NCI-H1092 treated with DMSO at 0.1 percent for 48 hours (cell line): ENCODE measurements at places on chromosomes 2 and 18.
A peak's percentile ranks its signal among the peaks of the same experiment; 100 is the strongest.

DNA sequence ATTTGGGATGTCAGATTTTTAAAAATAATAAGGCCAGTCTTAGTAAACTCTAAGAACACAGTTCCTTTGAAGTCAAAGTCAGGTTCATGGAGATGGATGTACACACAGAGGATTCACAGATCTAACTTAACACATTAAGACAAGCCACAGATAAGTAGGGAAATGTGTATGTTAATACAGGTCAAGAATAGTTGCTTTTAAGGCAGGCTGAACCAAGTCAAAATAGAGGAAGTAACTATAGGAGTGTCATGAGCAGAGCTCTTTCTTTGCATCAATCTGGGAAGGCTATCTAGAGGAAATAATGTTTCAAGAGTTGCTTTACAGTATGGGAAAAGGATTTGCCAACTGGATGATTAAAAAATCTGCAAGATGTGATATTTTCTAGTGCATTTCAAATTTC, 128.0 kb upstream of the FBXO11 start:
- no peak for DNase-seq

GRCh38 chr2:7612969-7613368, 695.8 kb downstream of the RNF144A start:
- DNase-seq = no peak

DNA sequence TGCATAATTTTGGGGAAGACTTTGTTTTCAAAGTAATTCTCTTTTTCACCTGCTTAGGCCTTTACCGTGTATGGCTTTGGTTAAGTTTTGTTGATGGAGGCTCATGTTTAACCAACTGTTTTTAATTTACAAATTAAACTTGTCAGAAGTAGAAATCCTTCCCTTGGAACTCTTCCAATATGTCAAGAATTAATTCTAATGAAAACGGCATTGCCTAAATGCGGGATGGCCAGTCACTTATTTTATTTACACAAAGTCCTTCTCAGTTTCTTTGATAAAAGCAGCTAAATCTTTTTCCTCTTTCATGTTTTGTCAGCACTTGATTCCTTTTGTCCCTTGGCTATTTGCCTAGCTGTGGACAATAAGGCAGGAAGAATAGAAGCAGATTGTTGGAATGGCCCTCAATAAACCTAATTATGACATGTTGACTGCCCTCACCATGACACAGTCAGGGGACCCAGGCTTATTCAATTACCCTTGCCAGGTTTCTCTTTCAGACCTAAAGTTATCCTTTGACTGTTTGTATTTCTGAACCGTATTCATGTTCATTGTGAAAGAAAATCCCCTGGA, 26.3 kb downstream of the PAX3 start:
- peak; percentile 53 for DNase-seq

GRCh38 chr2:2328848-2329247, 2.2 kb downstream of the MYT1L start:
- peak; percentile 78 for DNase-seq

GRCh38 chr2:69764286-69765095, 22.6 kb downstream of the ANXA4 start:
- DNase-seq = no peak

DNA sequence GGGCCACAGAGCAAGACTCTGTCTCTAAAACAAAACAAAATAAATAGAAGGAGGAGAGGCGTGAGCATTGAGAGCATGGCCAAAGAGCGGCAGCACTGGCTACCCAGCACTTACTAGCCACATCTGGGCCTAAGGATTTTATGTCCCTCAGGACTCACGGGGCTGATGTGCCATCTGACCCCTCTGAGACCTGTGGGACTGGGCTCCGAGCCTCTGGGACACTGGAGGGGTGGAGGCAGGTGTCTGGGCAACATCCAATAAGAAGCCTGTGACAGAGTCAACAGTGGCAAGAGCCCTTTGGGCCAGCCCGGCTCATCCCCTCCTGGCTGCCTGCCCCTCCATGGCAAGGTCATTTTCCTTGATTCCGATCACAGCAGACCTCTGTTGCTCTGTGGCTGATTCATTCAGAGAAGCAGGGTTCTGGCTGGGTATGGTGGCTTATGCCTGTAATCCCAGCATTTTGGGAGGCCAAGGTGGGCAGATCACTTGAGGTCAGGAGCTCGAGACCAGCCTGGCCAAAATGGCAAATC, 60.7 kb downstream of the RRM2 start:
- no peak for DNase-seq

DNA sequence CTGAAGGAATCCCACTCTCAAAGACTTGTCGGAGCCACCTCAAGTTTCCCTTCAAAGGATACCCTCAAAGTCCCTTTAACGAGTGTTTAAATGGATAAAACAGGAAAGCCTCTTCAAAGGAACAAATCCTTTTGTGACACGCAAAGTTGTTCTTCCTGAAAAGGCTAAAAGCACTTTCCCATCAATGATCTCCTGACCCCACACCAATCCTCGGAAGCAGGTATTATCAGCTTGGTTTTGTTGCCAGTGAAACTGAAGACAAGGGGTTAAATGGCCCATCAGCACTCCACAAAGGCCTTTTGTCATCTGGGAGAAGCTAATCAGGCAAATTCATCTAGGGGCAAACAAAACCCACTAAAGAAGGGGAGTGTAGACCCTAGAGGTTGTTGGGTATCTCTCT, 418.0 kb upstream of the ID2 start:
- DNase-seq = no peak

DNA sequence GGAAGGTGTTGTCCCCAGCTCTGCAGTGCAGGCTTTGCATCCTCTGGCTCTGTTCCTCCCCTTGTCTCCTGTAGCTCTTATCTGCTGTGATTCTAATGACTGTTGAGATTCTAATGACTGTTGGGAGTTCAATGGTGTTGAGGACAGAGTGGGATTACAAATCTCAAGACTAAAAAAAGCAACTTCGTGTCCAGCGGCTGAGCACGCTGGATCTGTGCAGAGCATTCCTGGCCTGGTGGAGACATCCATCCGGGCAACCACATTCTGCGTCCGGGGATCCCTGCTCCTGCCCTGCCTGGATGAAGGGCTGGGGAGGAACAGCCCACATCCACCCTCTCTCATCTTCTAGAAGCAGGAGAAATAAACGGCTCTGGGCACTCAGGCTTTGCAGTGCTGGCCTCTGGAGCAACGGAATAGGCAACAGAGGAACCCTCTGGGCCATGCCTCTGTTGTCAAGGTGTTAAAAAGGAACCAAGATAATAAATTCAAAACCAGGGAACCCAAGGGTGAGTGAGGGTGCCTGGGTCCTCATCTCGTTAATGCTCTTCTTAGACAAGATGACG, 106.7 kb upstream of the ASB18 start:
- DNase-seq = no peak

DNA sequence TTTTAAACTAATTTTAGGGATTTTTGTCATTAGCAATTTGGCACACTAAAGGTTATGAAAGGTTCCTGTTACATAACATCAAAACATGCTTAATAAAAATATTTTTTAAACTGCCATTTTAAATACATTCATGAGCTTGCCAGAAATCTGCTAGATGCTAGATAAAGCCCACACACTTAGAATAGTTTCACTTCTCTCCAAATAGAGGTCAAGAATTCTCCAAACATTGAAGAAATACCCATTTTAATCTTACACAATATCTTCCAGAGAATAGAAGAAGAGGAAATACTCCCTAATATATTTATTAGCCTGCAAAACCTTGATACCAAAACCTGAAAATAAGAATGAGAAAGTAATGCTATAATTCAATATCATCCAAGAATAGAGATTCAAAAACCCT, 247.5 kb downstream of the PTH2R start:
- DNase-seq = no peak
